H7 (cell line): ENCODE measurements at places on chromosomes 4 and X.

- no peak for DNase-seq
These were observed 13.2 kb upstream of the NKX6-1 start for GRCh38 chr4:84512277-84512676.

DNA sequence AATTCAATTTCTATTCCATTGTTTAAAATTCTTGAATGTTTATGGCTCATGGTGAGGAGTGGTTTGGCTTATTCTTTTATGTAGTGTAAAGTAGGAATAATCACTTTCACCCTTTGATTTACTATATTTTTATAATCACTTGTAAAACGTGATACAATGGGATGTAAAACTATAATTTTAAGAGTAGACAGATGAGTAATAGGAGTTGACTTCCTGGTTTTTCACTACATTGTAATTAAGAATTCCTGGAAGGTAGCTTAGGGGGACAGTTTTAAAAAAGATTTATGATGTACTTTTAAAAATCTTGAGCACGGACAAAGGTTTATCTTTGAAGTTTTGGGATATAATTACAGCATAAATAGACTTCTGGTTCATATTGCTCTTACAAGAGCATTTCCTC is 65.3 kb downstream of the PDGFC start:
- no peak for DNase-seq

GRCh38 chr4:76569225-76569624 is 134.2 kb downstream of the SHROOM3 start:
- no peak for DNase-seq

DNA sequence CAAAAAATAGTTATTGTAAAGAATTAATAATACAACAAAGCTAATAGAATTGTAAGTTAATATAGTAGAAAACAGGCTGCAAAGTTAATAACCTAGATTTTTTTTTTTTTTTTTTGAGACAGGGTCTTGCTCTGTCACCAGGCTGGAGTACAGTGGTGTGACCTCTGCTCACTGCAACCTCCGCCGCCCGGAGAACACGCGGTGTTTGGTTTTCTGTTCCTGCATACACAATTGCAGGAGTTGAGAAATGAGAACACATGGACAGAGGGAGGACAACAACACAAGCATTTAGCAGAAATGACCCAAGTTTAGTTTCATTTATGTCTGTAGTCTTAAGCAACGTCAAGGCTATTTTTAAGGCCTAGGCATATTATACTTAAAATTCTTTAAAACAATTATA is 145.9 kb upstream of the PCDH10 start:
- DNase-seq: no peak

GRCh38 chr4:24000470-24000831 is 110.6 kb upstream of the PPARGC1A start:
- no peak for DNase-seq

DNA sequence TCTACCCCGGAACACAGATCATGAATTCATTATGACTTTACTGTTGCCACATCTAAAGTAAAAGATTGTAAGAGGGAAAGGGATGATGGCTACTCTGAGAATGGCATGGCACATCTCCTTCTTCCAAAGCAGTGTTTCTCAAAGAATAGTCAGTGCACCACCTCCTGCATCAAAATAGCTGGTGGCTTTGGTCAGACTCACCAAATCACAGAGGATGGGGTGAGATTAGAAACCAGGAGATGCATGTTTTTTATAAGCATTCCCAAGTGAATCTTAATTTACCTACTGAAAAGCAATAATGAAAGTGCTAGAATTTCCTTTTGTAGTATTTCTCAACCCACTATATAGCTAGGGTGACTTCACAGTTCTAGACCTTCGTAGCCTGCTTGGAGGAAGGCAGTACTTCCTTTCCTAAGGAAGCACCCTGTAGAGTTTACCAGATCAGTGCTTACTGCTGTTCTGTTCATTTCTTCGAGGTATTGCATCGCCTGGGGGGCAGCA is 340.8 kb upstream of the KLF3 start:
- DNase-seq: no peak

- DNase-seq: no peak
These were observed 2344.1 kb downstream of the PCDH7 start for GRCh38 chr4:33064238-33064637.

GRCh38 chr4:139934057-139934707 is 219.8 kb downstream of the MAML3 start:
- no peak for DNase-seq

- DNase-seq: no peak
These were observed 37.0 kb downstream of the HPGDS start for GRCh38 chr4:94305466-94306225.

DNA sequence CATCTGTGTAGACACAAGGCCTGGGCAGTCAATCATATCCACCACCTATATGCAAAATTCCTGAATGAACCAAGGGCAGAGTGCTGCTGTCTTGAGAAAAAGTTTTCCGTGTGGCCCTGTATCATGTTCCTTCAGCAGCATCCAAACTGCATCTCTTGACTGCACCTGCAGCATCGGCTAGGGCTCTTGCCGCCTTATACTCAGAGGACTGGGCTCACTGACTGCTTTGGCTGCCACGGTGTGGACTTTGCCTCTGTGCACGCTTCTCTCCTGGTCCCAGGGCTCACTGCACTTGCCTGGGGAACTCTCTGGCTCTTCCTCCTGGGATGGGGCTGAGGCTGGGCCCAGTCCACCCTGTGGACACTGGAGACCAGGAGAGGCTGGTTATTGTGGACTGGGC is 39.5 kb upstream of the STS start:
- DNase-seq: no peak

DNA sequence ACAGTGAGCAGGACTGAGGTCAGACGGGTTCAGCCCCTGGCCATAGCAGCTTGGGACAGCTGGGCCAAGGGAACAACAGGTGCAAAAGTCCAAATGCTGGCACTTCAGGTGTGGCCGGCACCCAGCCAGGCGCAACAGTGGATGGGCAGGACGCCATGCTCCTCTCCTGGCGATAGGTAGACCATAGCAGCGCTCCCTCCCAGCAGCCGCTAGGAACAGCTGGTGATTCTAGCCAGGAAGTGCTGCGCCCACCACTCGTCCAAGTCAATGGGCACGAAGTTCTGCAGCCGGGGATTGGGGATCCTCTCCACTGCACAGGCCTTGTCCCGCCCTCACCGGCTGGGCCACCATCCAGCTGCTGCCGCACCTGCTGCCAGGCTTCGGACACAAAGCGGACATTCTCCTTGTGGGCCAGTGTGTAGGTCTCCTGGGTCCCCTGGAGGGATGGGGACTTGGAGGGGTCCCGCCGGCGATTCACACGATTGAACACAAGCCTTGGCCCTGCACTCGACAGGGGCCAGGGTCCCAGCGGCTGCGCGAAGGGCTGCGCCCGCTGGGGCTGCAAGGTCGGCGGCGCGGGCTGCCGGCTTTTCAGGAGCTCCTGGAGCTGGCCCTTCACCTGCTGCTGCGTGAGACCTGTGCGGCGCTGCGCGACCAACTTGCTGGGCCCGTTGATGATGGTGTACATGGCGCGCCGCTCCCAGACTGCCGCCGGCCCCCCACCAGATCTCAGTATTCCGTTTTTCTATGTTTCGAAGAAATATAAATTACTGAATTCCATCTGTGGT is 227.5 kb upstream of the STK26 start:
- no peak for DNase-seq

DNA sequence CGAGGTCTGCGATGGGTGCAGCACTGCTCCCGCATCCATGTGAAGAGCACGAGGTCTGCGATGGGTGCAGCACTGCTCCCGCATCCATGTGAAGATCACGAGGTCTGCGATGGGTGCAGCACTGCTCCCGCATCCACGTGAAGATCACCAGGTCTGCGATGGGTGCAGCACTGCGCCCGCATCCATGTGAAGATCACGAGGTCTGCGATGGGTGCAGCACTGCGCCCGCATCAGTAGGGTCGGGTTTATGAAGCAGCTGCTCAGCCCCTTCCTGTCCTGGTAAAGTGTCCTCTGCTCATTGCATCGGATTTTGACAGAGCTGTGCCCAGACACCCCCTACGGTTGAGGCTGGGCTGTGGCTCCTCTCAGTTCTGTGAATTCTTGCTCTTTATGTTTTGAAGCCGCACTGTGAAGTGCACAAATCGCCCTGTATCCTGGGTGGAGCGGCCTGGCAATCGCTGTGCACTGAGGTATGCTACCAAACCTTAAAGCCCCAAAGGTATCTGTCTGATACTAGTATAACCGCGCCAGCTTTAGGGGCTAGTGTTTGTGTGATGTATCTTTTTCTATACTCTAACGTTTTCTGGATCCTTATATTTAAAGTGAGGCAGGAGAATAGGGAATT is 98.7 kb downstream of the CPZ start:
- peak; percentile 26 for DNase-seq

GRCh38 chr4:7638984-7639789 is 204.5 kb upstream of the PSAPL1 start:
- DNase-seq: no peak

DNA sequence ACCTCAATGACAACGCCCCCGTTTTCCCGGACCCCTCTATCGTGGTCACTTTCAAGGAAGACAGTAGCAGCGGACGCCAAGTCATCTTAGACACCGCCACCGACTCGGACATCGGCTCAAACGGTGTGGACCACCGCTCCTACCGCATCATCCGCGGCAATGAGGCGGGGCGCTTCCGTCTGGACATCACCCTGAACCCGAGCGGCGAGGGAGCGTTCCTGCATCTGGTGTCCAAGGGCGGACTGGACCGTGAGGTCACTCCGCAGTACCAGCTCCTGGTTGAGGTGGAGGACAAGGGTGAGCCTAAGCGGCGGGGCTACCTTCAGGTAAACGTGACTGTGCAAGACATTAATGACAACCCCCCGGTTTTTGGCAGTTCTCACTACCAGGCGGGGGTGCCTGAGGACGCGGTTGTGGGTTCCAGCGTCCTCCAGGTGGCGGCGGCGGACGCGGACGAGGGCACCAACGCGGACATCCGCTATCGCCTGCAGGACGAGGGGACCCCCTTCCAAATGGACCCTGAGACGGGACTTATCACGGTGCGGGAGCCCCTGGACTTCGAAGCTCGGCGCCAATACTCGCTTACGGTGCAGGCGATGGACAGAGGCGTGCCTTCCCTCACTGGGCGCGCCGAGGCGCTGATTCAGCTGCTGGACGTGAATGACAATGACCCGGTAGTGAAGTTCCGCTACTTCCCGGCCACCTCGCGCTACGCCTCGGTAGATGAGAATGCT is 2.2 kb downstream of the FAT4 start:
- peak; percentile 57 for DNase-seq

DNA sequence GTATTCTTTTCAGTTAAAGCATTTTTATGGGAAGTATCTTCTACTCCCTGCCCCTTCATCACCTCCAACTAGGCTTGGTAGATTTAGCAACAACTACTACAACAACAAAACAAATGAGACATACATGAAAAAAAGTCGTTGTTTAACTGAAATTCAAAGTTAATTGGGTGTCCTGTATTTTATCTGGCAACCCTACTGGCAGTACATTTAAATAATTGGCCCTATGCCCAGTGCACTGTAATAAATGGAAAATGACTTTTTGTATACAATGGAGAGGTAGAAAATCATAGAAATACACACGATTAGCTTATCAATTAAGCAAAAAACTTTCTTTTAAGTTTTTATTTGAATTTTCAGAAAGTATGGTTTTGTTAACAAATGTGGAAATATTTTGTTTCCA is 21.4 kb upstream of the CLGN start:
- DNase-seq: no peak

- DNase-seq: no peak
These were observed 431.9 kb downstream of the SPOCK3 start for GRCh38 chr4:166802346-166802745.

- no peak for DNase-seq
These were observed 101.8 kb upstream of the C1QTNF7 start for GRCh38 chr4:15325987-15326386.

DNA sequence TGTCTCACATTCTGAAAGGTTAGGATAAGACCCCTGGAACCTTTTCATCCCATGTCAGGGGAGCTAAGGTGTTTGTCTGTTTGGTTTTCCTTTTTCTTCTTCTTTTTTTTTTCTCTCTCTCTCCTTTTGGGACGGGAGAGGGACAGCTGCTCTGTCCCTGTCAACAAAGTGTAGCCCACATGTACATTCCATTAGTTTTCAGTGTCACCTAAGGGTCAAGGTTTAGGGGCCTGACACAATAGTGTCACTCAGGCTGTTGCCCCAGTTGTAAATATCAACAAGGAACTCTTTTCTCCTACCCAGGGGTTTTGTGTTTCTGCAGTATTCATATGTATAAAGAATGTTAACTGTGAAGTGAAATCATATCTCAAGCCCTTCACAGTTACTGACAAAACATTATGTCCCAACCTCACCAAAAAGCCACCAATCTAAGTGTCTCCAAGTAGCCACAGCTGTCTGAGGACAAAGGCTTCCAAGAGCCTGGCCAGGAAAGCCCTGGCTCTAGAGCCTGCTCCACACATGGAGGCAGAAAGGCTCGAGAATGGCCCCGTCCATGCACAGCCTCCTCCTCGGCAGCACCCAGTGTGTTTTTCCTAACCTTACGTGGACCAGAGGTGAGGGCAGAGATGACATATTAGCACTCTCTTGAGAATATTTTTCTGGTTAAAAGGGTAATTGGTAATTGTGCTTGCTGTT is 9.4 kb downstream of the IRF2 start:
- DNase-seq: no peak

GRCh38 chrX:31021537-31021936 is 50.3 kb downstream of the FTHL17 start:
- no peak for DNase-seq

- DNase-seq: no peak
These were observed 60.7 kb upstream of the RAPGEF2 start for GRCh38 chr4:159042097-159042605.

GRCh38 chr4:174012135-174012885 is 271.2 kb downstream of the FBXO8 start:
- DNase-seq: no peak

- DNase-seq: no peak
These were observed 497.6 kb downstream of the MID1IP1 start for GRCh38 chrX:39298821-39299220.

DNA sequence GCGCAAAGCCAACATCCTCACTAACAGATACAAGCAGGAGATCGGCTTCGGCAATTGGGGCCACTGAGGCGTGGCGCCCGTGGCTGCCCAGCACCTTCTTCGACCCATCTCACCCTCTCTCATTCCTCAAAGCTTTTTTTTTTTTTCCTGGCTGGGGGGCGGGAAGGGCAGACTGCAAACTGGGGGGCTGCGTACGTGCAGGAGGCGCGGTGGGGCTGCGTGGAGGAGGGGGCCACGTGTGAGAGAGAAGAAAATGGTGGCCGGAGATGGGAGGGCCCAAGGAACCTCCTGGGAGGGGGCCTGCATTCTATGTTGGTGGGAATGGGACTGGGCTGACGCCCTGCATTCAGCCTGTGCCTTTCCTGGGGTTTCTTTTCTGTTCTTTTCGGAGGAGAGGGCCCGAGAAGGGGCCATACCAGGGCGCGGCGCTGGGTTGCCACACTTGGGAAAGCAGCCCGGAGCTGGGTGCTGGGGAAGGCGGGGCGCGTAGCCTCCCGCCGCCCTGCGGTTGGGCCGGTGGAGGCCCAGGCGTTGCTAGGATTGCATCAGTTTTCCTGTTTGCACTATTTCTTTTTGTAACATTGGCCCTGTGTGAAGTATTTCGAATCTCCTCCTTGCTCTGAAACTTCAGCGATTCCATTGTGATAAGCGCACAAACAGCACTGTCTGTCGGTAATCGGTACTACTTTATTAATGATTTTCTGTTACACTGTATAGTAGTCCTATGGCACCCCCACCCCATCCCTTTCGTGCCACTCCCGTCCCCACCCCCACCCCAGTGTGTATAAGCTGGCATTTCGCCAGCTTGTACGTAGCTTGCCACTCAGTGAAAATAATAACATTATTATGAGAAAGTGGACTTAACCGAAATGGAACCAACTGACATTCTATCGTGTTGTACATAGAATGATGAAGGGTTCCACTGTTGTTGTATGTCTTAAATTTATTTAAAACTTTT is 4.5 kb downstream of the MID1IP1 start:
- peak; percentile 62 for DNase-seq
